ENCODE measurements at places on chromosomes 4 and X.

DNA sequence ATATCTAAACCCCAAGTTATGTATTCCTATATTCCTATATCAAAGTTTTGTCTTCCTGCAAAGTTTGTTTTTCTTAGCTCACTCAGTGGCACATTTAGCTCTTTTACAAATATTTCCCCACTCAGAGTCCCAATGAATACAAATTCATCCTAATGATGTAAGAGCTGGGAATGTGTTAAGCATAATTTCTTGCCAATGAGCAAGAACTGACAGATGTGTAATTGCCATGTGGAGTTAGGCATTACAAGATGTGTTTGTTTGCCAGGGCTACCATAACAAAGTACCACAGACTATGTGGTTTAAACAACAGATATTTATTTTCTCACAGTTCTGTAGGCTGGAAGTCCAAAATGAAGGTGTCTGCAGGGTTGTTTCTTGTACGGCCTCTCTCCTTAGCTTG is 302.1 kb downstream of the KCTD8 start:
- DNase-seq: no peak

DNA sequence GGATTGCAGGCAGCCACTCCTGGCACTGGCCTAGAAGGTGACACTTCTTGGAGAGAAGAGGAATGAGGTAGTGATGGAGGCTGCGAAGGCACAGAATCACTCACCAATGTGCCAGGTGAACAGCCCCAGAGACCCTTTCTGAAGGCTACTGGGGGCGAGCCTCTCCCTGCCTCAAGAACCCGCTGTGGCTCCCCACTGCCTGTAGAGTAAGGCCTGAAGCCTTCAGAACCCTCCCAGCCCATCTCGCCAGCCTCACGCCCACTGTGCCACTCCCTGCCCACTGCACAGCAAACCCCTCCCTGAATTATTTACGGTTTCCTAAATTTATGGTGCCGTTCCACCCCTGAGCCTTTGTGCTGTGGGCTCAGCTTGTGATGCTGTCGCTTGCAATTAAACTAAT is 24.2 kb upstream of the SORCS2 start:
- DNase-seq: no peak

DNA sequence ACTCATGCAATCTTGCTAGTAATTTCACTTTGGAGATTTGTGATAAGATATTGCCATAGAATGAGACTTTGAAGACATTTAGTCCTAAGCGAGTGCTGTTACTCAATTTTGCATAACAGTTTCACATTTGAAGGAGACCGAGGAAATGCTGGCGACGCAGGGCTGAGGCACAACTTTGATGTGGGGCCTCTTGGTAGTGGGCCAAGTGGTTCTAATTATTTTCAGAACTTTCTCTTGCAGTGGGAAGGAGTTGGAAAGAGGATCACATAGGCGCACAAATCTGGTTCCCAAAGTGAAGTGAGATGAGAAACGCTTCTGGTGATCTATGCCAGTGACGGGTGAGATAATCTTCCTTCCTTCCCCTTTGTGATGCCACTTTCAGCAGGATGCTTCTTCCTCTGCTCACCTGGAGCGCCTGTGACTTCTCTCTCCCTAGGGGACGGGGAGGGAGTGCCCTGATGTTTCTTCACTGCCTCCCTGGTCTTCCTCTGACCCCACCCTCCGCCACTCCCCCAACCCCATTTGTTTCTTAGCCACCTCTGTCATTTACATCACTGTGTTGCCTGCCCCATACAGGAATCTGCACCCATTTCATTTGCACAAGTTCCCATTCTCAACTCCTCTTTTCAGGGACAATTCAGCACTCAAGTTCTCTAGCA is 138.9 kb upstream of the MID1 start:
- DNase-seq: no peak

GRCh38 chr4:72446353-72447055 is 122.5 kb downstream of the ADAMTS3 start:
- peak; percentile 6 for DNase-seq

DNA sequence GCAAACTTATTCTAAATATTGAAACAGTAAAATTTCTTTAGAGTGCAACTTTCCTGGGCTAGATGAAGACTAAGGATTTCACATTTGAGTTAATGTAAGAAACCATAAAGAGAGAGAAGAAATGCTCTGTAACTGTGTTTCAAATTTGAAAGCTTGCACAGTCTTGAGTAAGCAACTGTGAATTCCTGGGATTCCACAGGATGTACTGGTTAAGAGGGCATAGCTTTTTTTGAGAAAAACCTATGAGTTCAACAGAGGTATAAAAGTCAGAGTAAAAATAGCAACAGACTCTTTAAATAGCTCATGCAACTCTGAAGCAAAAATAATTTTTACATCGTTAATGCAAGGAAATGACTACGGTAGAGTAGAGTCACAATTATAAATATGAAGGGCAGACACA is 25.5 kb downstream of the ZNF330 start:
- no peak for DNase-seq

DNA sequence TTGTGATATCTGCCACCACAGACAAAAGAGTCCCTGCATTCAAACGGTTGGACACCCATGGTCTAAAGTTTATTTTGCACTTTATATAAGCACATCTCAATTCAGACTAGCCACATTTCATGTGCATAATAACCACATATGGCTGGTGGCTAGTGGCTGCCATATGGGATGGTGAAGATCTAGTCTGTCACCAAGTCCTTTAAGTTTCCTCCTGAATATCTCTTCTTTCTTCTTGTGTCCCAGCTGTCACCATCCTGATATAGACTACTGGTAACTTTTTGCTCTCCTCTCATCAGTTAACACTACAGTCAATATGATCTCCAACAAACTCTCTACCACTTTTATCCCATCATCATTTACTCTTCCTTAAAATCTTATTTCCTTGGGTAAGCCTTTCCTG is 9.3 kb downstream of the HSPA4L start:
- DNase-seq: no peak

DNA sequence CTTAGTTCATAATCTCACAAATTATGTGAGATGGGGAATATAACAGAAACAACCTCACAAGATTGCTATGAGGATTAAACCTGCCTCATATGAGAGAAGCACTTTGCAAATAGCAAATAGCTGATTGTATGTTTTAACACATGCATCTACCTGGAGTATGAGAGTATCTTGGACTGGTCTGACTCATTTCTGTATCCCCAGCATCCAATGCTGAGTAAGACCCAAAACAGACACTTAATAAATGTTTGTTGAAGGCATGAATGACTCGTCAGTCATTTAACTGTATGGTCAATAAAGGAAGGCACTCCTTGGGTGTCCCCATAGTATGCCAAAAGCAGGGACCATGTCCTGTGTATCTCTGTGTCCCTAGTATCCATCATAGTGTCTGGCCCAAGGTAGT is 350.9 kb upstream of the F9 start:
- DNase-seq: no peak

- no peak for DNase-seq
Observed at GRCh38 chr4:110107866-110108265, 90.5 kb downstream of the ELOVL6 start.

DNA sequence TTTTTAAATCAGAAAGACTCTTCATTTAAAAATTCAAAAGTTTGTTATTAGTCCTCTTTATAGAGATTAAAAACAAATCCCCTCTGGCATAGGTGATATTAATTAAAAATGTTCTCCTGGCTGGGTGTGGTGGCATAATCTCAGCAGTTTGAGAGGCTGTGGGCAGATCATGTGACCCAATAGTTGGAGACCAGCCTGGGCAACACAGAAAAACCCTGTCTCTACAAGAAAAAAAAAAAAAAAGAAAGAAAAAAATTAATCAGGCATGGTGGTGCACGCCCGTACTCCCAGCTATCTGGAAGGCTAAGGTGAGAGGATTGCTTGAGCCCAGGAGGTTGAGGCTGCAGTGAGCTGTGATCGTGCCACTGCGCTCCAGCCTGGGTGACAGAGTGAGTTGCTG is 38.9 kb downstream of the RASGEF1B start:
- no peak for DNase-seq

DNA sequence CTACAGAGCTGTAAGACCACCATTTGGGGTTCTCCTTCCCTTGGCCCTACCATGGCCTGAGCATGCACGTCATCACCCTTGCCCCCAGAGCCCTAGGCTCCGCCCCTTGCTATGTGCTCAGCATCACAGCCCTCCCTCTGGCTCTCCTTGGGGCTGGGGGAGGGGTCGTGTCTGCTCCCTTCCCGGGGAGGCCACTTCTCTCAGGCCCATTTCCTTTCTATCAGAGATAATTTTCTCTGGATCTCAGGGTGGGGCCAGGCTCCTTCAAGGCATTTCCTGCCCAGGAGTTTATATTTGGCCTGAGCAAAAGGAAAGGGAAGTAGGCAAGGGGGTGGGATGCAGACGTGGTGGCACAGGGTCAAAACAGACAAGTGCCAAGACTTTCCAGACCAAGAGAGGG is 55.9 kb downstream of the STARD8 start:
- no peak for DNase-seq

Measured in stomach (tissue), 19 donors.